Mesendoderm (in vitro differentiated cells): ENCODE measurements at places on chromosomes 12 and 14.

- no peak for DNase-seq
These were observed 133.3 kb downstream of the CHST11 start for GRCh38 chr12:104590022-104590421.

GRCh38 chr14:58693048-58693447, 55.3 kb downstream of the DACT1 start:
- DNase-seq = no peak

GRCh38 chr12:5488626-5488955, 56.7 kb downstream of the NTF3 start:
- no peak for DNase-seq

DNA sequence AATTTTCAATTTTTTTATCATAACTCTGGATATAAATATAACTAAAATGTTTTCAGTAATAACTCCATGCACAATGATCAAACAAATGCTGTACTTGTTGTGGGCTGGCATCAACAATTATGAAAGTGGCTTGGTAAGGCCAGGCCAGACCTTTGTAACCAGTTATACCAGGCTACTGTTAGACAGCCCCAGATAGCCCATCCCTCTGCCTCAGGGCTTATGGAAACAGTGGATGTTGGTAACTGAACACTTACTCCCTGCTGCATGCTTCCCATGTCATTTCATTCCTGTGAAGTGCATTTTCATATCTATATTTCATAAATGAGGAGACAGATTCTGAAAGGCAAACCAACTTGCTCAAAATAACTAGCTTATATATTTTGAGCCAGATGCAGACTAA, 195.0 kb downstream of the SYT1 start:
- no peak for DNase-seq

DNA sequence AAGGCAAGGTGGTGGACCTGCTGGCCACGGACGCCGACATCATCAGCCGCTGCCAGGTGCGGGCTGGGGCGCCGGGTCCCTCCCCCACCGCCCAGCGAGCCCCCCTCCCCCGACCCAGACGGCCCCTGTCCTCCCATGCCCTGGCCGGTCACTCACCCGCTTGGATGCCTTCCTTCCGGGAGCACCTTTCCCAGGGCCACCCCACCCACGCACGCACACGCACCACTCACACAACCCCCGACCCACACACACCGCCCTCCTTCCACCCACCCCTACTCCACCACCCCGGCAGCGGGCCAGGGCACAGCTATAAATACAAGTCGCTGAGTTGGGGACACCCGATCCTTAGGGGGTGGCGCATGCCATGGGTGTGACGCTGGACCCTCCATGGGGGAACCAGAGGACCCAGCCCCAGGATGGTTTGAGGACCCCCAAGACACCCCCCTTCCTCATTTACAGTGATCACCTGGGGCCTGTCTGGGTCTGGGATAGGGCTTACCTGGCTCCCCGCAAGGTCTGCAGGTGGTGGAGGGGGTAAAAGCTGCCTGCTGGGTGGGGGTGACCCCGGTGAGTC, 465 bp downstream of the ADSS1 start:
- no peak for DNase-seq
